ENCODE measurements at places on chromosomes 7 and 10.

GRCh38 chr7:137165241-137165640 lies 178.3 kb downstream of the PTN start:
- DNase-seq = no peak

- no peak for DNase-seq
These were observed 47.5 kb downstream of the CCDC172 start for GRCh38 chr10:116371737-116372136.

DNA sequence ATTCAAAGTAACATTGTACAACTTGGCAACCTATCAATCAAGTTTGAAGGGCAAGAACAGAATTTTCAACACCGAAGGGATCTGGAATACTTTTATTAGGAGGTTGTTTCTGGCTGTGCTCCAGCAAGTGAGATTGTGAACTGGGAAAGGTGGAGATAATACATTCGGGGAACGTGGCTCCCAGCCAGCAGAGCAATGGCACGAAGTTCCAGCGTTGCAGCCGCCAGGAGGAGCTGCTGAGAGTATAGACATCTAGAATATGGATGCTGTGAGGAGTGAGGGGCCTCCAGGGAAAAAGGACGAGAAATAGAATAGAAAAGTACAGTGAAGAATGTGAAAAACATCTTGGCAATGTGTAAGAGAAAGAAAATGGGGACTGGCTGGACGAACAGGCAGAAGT lies 69.5 kb downstream of the TCERG1L start:
- no peak for DNase-seq

- DNase-seq = no peak
These were observed 5.6 kb downstream of the PTN start for GRCh38 chr7:137337902-137338301.

- no peak for DNase-seq
These were observed 87.1 kb downstream of the DYNC1I1 start for GRCh38 chr7:95859429-95859828.

- no peak for DNase-seq
These were observed 33.4 kb downstream of the VWDE start for GRCh38 chr7:12370249-12370648.

- DNase-seq = no peak
These were observed 119.4 kb downstream of the DGKI start for GRCh38 chr7:137727413-137727812.

DNA sequence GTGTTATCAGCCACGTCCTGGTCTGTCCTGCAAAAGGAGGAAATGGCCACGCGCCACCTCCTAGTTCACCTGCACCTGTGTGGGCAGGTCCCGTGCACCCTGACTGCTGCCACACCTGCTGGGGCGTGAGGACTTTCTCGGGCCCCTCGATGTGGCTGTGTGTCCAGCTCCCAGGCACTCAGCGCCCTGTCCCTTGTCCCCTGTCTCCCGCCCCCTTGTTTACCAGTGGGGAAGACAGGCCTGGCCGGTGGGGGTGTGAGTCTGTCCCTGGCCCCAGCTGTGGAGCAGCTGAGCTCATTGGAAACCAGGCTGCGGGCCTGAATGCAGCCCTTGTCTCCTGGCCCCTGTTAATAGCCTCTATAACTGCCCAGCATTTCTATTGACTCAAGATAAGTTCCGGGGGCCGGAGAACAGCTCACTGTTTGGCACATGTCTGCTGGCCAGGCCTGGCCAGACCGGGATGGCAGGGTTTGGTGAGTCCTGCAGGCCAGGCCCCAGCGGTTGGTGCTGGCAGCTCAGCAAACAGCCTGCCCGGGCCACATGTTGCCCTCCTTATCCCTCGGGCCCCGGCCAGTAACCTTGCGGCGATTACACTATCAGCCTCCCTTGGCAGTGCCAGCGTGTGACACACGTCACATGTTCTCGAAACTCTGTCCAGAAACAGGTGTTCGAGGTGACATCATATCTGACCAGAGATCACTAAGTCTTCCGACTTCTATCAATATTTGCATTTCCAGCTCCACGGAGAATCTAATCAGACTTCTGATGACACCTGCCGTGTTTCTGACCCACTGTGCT lies 52.1 kb downstream of the FOXL3 start:
- DNase-seq = no peak

GRCh38 chr10:88374392-88375175 lies 208.5 kb downstream of the RNLS start:
- no peak for DNase-seq

- DNase-seq = peak; percentile 39
These were observed 40.5 kb downstream of the RCC1L start for GRCh38 chr7:75033064-75033463.

GRCh38 chr7:44959433-44959951 lies 19.3 kb downstream of the MYO1G start:
- no peak for DNase-seq

DNA sequence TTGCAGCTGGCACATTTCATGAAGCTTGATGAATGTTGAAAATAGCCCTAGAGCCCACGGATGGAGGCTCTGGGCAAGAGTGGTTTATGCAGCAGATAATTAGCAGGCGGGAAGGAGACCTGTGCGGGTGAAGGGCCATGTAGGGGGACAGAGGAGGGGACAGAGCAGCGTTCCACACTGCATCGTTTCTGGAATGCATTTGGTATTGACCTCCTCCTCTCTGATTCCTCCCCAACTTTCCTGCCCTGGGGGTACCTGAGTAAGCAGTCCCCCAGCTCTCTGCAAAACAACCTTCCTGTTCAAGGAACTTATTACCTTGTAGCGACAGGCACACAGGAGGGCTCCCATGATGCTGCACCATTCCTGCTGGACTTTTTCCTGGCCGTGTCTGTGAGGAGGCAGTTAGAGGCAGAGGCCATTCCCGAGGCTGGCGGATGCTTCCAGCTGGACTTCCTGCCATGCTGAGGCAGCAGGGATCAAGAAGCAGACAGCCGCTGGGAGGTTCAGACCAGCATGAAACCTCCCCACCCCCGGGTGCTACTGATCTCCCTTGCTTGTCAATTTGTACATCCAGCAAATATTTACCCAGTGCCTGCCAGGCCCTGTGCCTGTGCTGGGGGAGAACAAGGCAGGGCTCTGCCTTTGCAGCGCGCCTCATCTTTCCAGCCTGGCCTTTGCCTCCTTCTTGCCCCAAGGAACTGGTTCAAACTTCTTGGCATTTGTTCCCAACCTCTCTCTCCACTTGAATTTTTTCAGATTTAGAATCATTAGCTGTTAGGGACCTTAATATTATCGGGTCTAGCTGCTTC lies 28.7 kb downstream of the SLC29A3 start:
- no peak for DNase-seq

DNA sequence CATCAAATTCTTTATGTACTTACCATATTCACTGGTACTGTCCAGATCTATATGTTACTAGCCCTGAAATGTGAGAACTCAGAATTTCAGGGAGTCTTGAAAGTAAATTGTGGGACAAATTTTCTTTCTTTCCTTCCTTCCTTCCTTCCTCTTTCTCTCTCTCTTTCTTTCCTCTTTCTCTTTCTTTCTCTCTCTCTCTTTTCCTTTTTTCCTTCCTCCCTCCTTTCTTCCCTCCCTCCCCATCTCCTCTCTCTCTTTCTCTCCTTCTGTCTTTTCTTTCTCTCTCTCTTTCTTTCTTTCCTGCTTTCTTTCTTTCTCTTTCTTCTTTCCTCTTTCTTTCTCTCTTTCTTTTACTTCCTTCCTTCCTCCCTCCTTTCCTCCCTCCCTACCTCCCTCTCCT lies 257.4 kb upstream of the CSTF2T start:
- DNase-seq = no peak

GRCh38 chr10:78604721-78605120 lies 464.0 kb upstream of the ZMIZ1 start:
- no peak for DNase-seq

- no peak for DNase-seq
These were observed 1005.6 kb downstream of the LRMDA start for GRCh38 chr10:76436981-76437380.

DNA sequence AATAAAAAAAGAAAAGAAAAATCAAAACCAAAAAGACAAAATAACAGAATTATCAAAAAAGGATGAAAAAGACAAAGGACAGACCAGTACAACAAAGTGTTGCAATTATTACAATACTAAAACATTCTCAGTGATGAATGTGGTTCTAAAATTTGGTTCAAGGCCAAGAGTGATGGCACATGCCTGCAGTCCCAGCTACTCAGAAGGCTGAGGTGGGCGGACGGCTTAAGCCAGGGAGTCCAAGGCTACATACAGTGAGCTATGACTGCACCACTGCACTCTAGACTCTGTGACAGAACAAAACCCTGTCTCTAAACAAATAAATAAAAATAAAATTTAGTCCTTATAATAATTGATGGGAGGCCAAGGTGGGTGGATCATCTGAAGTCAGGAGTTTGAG lies 14.5 kb downstream of the BAZ1B start:
- no peak for DNase-seq

DNA sequence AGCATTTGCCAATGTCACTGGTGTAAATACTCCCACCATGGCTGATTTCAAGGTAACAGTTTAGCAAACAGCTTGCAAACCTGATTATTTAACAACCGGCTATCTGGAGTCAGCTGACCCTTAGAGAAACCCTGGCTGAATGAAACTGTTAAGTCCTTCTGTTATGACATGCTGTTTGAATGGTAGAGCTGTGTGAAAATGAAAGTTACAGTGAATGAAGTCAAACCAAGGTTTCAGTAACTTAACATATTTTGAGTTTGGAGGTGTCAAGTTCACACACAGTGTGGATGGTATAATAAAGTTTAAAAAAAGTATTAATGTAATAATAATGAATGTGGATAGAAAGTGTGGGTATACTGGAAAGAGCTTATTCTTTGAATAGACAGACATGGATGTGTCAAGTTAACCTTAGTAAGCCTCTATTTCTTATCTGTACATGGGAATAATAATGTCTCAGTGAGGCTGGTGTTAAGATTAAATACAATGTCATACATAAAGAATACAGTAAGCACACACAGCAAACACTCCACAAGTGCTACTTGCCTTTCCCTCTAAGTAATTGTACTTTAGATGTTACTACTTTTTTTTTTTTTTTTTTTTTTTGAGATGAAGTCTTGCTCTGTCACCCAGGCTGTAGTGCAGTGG lies 150.4 kb downstream of the TAX1BP1 start:
- DNase-seq = no peak

- DNase-seq = no peak
These were observed 37.0 kb downstream of the CHCHD3 start for GRCh38 chr7:133044722-133045473.

GRCh38 chr7:157807510-157807909 lies 470.7 kb downstream of the DNAJB6 start:
- no peak for DNase-seq

DNA sequence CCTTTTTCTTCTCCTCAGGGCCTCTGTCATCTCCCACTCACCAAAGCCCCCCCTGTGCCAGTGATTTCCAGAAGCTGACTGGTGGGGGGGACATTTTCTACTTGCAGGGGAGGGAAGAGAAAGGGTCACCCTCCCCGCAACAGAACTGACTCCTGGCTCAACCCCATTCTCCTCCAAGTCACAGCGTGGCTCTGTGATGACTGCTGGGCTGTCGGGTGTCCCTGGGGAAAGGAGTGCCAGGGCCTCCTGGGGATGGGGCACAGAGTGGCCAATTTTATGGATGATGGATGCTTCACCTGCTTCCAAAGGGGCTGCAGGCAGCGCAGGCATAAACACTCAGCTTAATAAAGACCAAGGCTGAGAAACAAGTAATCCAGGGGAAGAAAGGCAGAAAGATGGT lies 523.0 kb downstream of the PTPRN2 start:
- DNase-seq = no peak

DNA sequence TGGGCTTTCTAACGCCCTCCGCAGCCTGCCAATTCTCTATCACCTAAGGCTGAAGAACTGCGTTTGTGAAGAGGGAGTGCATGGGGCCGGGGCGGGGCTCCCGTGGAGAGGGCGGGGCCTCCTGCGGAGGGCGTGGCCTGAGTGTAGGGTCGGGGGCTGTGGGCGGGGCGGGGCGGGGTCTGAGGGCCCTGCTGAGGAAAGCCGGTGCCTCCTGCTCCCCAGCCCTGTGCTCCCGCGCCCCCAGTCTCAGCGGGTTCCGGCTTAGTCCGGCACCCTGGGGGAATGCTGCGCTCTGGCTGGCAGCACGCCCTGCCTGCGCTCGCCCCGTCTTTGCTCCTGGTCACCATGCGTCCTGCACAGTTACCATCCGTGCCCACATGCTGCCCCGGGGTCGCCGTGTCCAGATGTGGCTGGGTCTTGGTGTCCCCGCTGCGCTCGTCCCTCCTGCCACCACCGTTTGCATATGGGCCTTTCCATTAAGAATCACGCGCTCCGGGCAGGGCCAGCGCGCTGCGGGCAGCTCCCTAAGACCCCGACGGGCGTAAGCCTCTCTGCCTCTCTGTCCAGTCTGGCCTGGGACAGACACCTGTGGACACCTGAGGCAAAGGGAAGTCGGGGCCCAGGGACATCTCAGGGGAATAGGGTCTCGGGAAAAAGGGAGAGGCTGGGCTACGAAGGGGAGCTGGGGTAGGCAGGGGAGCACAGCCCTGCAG lies 144.0 kb upstream of the RET start:
- no peak for DNase-seq
